ENCODE measurements at places on chromosomes 5 and 9.

DNA sequence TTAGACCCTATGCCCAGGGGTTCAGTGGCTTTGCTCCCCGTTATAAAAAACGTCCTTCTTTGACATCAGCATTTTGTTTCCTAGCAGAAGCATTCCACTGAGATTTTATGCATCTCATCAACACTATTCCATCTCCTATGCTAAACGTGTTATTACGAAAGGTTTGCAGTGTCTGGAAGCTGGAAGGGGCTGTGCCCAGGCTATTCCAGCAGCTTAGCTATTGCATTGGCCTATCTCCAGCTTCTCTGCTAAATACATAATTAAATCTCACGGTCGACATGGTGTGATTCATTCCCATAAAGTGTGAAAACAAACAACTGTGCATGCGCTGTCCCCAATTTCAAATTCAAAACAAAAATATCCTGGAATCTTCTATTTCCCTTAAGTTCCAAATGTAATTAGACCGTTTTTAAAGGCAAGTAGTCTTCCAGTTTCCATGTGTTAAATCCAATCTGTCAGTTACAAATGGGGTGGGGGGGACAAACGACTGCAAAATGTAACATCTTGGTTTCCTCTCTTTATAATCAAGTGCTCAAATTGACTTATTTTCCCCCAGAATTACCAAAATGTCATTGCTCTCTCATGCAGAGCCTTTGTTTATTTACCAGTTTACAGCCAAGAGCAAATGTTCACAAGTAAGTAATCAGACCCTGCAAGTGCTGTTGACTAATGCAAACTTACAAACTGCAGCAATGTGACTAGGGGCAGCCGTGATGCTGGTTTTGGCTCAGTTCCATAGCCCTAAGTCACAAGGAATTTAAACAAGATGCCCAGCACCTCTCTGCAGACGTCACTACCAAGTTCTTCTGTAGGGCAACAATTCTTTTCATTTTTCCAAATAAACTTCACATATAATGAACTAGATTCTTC lies 212.3 kb upstream of the RORB start:
- no peak for DNase-seq

DNA sequence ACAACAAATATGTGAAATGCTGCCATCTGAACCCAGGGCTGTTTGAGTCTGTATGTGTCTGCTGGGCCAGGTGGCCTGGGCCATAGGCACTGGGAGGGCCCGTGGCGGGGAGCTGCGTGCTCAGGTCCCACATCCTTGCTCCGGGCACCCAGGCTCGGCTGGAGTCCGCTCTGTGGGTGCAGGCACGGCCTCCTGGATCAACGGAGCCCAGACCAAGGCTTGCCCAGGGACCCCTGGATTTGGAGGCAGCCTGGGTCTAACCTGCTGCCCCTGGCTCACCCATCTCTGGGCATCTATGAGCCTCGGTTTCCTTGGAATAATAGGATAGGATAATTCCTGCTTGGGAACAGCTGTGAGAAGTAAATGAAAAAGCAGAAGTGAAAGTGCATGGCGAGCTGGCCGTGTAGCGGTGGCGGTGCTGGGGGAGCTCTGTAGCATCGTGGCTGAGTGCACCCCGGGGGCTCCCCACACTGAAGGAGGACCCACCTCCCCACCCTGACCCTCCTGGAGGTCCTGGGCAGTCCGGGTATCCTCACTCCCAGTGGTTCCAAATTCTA lies 1.2 kb downstream of the CDHR2 start:
- no peak for DNase-seq

GRCh38 chr5:73544429-73545402 lies 20.7 kb downstream of the ANKRA2 start:
- DNase-seq: no peak

DNA sequence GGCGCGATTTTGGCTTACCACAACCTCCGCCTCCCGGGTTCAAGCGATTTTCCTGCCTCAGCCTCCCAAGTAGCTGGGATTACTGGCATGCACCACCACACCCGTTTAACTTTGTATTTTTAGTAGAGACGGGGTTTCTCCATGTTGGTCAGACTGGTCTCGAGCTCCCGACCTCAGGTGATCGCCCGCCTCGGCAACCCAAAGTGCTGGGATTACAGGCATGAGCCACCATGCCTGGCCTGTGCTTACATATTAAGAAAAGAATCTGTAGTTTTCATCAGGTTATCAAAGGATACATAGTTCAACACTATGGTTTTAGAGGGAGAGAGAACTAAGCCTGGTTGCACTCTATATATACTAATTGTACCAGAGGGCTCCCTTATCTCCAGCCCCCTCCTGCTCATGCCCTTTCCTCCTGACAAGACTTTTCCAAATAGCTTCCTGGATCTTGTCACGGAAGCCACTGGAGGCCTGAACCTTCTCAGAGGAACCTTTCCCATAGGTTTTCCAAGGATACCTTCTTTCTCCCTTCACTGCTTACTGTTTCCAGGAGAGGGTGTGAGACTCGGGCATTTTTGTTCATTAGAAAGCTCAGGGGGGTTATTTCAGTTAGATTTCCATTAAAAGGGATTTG lies 53.1 kb downstream of the SLC44A1 start:
- DNase-seq: no peak

DNA sequence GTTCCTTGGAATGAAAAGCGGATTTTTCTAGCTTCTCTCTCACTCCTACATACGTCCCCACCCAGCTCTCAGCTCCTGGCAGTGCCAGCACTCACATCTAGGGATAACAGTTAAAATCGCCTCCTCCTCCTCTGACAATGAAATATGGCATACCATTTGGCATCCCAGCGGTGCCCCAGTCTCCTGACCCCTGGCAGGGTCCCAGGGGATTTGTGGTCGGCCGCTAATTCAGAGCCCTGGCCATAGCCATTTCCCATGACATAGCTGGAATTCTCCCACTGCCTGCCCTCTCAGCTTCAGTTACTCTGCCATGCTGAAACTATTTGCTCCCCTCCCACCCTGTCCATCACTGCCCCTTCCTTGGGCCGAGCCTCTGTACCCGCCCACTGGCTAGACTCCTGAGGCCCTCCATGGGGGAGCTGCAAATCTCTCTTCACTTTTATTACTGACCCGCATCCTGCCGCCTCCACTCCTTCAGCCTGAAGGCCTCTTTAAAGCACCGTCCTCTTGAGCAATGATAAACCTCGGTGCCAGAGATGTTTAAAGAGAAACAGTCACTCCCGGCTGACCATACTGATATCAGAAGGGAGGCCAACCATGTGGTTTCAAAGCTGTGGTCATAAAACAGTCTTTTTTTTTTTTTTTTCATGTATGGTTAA lies 139.8 kb downstream of the SLIT3 start:
- no peak for DNase-seq
